ENCODE measurements at places on chromosomes 12 and 14.

DNA sequence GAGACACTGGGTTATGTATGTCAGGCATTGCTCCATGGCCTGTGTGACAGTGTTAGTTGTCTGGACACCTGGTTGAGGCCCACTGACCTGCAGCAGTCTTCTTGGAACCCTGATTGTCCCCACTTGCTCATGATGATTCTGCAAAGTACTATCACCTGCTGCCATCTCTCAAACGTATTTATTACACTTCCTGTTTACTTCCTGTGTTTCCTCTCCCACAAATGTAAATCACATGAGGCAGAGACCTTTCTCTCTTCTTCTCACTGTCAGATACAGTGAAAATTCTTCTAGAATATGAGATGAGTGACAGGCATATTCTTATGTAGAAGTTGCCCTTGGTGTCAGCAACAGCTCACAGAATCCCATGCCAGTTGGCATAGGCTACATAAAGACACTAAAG is 186.9 kb upstream of the CNTN1 start:
- no peak for DNase-seq

DNA sequence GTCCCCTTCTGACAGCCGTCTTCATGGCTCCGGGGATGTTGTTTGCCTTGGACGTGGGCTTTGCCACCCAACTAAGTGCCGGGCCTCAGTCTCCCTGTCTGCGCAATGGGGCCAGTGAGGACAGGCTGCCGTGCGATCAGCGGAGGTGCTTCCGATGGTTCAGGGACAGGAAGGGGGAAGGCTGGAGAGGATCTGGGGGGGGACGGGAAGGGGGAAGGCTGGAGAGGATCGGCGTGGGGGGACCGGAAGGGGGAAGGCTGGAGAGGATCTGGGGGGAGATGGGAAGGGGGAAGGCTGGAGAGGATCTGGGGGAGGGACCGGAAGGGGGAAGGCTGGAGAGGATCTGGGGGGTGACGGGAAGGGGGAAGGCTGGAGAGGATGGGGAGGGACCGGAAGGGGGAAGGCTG is 3.4 kb downstream of the MMP17 start:
- peak; percentile 80 for DNase-seq

- no peak for DNase-seq
Measured at GRCh38 chr14:50816395-50817047, 14.4 kb downstream of the NIN start.

DNA sequence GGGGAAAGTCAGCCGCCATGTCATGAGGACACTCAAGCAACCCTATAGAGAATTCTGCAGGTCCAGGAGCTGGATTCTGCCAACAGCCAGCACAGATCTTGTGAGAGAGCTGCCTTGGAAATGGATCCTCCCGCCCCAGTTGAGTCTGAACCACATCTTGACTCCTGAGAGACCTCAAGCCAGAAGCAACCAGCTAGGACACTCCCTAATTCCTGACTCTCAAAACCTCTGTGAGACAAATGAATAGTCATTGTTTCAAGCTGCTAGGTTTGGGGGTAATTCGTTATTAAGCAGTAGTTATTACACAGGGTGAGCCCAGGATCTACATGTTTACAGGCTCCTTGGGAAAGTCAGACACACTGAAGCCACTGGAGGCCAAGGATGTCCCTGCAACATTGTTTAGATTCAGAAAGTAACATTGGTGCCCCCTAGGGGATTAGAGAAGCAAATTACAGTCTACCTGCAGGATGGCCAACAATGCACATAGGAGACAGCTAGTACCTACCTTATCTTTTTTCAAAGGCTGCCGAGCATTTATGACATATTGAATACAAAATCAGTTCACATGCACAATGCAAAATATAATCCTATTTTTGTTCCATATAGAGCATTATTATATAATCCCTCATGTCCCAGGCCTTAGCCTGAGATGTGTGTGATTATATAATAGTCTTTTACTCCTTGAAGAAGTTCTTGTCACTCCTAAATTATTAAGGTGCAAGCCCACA is 57.9 kb upstream of the FICD start:
- peak; percentile 56 for DNase-seq

- peak; percentile 65 for DNase-seq
Measured at GRCh38 chr12:1791104-1791841, 29.1 kb upstream of the LRTM2 start.

- no peak for DNase-seq
Measured at GRCh38 chr12:68422956-68423574, 90.9 kb upstream of the MDM1 start.

DNA sequence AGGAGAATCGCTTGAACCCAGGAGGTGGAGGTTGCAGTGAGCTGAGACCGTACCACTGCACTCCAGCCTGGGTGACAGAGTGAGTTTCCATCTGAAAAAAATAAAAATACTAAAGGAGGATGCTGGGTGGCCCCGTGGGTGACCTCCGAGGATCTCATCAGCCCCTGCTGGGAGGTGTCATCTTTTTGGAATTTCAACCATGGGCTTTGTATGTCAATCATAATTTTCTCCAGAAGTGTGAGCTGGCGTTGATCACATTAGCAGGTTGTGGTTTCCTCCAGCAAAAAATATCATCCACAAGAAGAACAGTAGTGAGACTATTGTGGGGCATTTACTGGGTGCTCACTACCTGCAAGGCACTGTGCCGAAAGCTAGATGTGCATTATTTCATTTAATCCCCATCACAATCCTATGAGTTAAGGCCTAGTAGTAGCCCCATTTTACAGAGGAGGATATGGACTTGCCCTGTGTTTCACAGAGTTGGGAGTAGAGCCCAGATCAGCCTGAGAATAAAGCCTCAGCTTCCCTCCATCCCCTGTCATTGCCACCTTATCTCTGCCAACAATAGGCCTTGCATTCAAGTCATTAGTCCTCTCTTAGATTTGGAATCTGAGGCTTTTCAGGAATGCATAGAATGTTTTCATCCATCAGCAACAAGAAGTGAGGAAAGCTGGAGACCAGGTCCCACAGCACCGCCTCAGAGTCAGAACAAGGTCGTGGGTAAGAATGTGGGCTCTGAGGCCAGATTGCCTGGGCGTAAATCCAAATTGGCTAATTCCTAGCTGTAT is 39.8 kb downstream of the SVOP start:
- no peak for DNase-seq

GRCh38 chr12:75184516-75184915 is 25.1 kb downstream of the KCNC2 start:
- peak; percentile 1 for DNase-seq

- DNase-seq = no peak
Measured at GRCh38 chr12:46361667-46362034, 10.9 kb downstream of the SLC38A2 start.

DNA sequence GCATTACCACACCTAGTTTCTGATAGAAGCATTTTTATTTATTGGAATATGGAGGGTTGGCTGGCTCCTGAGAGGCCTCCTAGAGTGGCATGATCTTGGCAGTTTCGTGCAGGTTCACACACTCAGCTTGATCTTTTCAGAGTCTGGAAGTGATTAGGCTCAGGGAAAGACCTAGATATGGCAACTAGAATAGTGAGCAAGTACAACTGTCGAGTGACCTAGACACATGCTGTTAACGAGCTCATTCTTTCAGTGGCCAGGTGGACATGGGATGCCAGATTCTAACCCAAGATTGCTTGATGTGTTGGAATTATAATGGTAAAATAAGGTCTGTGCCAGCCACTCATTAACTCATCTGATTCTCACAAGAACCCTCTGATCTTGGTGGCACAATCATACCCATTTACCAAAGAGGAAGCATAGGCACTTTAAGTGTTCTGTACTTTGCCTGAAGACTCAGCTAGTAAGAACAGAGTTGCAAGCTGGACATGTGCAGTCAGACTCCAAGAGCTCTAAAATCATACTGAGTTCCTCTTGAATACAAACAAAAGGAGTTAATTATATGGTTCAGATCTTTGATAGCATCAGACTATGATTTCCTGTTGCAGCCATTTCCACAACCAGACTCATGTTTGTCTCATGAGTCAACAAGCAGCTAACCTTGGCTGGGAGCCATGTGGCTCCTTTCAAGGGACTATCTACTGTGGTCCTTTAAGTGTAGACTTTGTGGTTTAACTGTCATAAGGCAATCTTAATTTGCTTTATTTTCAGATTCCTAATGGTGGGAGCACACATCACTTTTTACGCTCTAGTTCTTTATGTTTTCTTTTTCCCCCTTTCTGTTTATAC is 144.2 kb downstream of the PLEKHA5 start:
- DNase-seq = peak; percentile 94

DNA sequence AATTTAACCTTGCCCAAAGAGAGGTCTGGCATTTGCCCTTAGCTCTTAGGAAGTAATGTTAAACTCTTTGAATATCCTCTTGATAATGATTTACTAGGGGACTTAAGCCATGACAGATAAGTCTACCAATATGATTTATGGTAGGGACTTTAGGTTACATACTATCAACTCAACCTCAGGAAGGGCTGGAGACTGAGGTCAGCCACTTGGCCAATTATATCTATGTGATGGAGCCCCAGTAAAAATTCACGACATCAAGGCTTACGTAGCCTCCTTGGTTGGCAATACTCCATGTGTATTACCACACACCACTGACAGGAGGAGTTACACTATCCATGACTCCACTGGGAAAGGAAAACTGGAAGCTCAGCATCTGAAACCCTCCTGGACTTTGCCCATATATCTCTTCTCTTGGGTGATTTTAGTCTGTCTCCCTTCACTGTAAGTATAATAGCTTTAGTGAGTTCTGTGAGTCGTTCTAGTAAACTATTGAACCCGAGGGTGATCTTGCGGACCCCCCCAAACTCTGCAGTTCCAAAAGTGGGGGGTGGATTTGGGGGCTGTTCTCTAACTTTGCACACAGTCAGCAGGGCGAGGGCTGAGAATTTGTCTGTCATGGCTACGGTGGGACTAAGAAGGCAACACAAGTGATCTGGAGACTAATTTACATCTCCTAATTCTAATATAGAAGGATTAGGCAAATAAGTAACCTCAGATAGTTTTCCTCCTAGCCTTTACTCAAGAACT is 62.3 kb downstream of the R3HDM2 start:
- no peak for DNase-seq

GRCh38 chr14:33754261-33754660 is 196.6 kb downstream of the EGLN3 start:
- DNase-seq = no peak

DNA sequence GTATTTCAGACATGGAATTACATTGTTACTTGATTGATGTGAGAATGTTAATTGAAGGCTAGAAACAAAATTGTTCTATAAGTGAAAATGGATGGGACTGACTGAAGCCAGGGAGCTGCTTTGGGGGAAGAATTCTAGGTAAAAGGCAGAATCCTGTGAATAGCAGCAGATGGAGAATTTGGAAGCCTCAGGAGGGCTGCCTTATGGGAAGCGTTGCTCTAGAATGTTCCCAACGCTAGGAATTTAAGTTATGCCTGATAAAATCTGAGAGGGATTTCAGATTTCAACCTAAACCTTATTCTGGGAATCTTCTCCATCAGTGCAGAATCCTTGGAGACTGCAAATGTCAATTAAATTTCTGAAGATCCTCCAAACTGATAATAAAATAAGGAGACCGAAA is 858.2 kb upstream of the FLRT2 start:
- no peak for DNase-seq

GRCh38 chr14:72457641-72458040 is 436.3 kb downstream of the DPF3 start:
- DNase-seq = no peak

DNA sequence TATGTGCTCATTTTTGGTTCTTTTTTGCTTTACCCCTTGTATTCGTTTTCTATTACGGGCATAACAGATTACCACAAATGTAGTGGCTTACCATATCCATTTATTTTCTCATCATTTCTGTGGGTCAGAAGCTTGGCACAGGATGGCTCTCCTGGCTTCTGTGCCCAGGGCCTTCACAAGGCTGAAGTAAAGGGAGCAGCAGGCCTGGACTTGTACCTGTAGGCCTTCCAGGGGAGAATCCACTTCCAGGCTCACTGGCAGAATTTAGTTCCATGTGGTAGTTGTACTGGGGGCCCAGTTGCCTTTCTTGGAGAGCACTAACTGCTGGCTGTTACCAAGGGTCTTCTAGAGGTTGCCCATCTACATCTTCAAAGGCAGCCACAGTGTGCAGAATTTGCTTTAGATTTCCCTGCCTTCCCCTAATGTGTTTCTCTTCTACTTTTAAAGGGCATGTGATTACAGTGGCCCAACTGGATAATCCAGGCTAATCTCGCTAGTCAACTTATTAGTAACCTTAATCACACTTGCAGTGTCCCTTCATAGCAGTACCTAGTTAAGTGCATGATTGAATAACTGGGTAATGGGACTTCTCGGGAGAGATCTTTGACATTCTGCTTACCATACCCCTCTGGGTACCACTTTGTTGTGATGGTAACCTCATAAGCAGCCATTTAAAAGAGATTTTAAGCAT is 67.0 kb downstream of the CRADD start:
- no peak for DNase-seq

DNA sequence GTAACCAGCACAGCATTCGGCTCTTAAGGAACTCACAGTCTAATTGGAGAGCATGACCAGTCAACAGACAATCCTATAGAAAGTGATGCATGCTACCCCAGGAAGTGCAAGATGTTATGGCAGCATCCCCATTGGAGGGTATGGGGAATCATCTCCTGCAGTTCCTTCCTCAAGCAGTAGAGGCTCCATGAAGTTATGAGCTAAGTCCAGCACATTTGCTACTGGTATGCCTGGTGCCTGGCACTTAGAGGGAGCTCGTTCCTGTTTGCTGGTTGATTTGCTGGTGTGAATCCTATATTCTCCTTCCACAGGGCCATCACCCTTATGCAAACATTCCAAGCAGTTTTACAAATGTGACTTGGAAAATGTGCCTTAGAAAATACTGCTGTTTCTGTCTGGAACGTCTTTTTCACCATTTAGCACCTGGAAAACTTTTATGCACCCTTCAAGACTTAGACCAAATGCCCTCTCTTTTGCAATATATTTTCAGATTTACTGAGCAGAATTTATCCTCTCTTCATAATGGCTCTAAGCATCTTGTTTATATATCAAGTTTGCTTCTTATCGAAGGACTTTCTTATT is 136.1 kb upstream of the WSCD2 start:
- no peak for DNase-seq
